ENCODE measurements at places on chromosomes 2 and 18.

- no peak for DNase-seq
Observed at GRCh38 chr2:46831051-46831868, 84.3 kb downstream of the MCFD2 start.

GRCh38 chr2:234494361-234495250, 2.3 kb downstream of the ARL4C start:
- DNase-seq, result no peak

- DNase-seq, result no peak
Observed at GRCh38 chr18:48375150-48375800, 33.9 kb downstream of the ZBTB7C start.

GRCh38 chr2:43715300-43716098, 39.3 kb upstream of the C1GALT1C1L start:
- no peak for DNase-seq

- no peak for DNase-seq
Observed at GRCh38 chr2:236749346-236749745, 179.7 kb downstream of the ACKR3 start.

DNA sequence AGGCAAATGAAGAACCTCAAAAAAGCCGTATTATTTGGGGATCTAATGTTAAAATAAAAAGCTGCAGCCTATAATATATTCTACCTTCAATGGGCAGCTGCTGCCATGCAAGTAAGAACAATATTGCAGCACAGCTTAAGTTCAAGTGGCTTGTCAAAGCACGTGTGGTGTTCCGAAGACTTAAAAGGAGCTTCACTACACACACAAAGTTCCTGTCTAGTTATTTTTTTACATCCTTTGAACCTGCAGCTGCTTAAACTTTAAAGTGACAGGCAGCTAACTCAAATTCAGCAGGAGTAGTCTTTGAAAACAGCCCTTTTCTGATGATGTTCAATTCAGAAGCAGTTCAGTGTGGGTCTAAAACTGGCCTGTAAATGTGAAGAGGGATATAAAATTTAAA, 85.8 kb upstream of the XIRP2 start:
- DNase-seq, result no peak

Data from stimulated activated CD8-positive, alpha-beta memory T cell treated with anti-CD3 and anti-CD28 coated beads, Interleukin-7, amount 100 ng/mL, for 4 hours (primary cell).